ENCODE measurements at places on chromosomes 11 and 22. TPM values are rescaled to one million over a fixed set of nuclear protein-coding genes. Genes with fewer than 3 reads are reported as not detected.

GRCh38 chr11:60221181-60221580 lies 21.8 kb downstream of the MS4A4E start:
- no peak for DNase-seq

- no peak for DNase-seq
Measured at GRCh38 chr11:1814691-1815090, 20.1 kb upstream of the SYT8 start.

- no peak for DNase-seq
Measured at GRCh38 chr11:120392314-120392713, 56.1 kb downstream of the ARHGEF12 start.

DNA sequence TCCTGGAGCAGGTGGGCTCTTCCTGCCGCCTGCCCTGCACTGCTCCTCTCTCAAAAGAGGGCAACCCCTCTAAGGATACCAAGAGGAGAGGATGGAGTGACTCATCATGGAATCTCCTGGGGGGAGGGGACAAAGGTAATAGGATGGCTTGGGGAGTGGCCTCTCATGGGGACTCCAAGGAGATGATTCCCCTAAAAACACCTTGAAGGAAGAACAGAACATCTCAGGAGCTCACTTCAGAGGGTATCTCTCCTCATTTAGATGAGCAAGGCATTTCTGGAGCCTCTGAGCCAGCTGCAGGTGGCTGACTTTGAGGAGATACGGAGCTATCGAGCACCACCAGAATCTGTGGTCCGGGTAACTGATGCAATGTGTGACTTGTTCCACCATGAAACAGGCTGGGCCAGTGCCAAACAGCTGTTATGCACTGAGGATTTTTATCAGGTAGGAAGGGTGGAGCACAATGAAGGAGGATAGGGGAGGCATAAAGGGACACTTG lies 40.2 kb downstream of the RRP8 start:
- no peak for DNase-seq

GRCh38 chr11:6319704-6320410 lies 444 bp downstream of the CAVIN3 start:
- DNase-seq: peak; percentile 92

GRCh38 chr11:127412234-127412633 lies 411.7 kb upstream of the KIRREL3 start:
- DNase-seq: no peak

- DNase-seq: no peak
Measured at GRCh38 chr11:69499918-69500284, 18.4 kb downstream of the LINC01488 start.

- no peak for DNase-seq
Measured at GRCh38 chr11:47372422-47372821, 5.9 kb downstream of the SPI1 start.

DNA sequence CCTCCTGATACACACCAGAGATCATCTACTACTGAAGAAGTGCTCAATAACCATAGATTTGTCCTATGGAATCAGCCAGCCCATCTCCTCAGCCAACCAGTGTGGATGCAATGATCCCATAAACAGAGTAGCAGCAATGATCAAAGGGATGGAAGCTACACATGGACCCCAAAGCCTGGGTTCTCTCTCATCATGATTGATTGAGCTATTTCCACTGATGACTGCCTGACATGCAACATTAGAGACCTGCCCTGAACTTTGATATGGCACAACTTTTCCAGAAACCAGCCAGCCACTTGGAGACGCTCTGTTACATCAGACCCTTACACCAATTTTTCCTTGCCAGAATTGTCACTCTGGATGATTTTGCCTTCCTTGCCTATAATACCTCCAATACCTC lies 471.6 kb downstream of the BUD13 start:
- DNase-seq: no peak

DNA sequence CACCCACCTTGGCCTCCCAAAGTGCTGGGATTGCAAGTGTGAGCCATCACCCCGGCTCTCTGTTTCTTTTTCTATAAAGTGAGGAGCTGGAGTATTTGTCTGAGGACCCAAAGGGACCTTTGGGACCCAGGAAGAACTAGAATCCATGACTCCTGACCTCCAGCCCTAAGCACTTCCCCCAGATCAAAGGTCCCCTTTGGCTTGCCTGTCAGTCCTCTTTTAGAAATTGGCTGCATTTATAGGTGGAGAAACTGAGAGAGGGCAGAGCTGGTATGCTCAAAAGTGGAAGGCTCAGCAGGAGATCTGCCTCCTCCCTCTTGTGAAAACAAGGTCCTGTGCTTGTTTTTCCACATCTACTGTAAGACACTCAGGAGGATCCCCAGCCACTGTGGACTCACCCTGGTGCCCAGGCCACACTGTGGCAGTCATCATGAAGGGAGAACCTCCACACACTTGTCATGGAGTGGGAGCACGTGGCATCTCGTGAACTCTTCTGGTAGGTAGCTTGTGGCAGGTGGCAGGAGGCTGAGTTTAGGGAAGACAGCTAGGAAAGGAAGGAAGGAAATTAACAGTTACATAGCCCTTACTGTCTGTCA lies 12.4 kb upstream of the PLEKHA7 start:
- no peak for DNase-seq

GRCh38 chr11:10484461-10485180 lies 29.6 kb downstream of the AMPD3 start:
- no peak for DNase-seq

DNA sequence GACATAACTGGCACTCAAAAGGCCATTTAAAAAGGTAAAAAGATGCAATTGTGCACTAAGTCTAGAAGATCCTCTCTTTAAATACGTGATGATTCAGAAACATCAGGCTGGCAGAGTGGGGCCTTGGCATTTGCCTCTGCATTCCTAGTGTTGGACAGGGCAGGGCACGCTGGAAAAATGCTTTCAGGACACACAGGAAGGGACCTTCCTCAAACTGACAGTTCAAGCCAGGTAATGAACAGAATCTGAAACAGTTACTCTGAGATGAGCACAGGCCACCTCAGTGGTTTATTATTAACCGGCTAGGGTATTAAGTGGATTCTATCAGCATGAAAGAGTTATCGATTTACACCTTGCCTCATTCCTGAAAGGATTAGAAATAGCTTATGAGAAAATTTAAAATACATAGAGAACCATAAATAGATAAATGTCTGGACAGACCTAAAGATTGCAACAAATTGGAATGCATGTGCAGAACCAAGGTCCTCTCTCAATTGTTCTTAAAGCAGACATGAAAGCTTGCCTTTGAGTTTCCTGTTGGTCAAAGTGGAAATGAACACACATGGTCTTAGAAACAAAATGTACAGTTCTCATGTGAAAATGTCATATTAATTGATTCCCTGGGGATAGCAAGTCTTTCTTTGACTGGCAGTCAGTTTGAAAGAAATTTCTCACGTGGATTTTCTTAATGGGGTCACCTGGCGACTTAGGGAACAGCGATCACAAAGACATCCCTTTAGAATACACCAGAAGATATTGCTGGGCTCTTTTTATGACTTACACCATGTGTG lies 21.5 kb upstream of the CSNK2A3 start:
- DNase-seq: no peak

DNA sequence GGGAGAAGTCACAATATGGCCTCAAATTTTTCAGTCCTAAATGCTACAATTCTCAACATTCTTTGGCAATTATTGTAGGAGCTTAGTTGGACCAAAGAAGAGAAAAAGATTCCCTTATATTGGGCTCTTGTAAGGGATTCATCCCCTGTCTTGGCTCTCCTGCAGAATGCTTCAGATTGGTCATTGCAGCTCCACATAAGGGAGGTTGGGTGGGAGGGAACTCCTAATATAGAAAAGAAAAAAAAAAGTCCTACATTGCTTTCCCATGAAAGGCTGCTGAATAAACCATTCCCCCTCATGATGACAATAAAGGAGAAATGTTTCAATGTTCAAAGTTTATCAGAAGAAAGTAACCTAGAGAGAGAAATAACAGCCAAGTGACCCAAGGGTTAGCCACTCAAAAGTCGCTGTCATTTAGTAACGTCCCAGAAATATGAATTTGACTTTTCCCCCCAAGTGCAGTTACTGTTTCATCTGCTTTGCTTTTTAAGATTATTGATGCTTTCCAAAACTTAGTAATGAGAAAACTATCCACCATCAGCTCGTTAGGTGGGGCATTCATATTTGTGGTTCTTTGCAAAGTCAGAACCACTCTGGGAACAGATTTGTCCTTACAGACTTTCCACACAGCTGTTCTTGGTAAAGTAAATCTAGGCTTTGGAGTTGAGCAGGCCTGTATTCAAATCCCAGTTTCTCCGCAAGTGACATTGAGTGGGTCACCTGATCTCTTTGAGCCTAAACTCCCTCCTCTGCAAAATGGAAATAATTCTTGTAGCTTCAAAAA lies 5.0 kb upstream of the SLC1A2 start:
- no peak for DNase-seq

DNA sequence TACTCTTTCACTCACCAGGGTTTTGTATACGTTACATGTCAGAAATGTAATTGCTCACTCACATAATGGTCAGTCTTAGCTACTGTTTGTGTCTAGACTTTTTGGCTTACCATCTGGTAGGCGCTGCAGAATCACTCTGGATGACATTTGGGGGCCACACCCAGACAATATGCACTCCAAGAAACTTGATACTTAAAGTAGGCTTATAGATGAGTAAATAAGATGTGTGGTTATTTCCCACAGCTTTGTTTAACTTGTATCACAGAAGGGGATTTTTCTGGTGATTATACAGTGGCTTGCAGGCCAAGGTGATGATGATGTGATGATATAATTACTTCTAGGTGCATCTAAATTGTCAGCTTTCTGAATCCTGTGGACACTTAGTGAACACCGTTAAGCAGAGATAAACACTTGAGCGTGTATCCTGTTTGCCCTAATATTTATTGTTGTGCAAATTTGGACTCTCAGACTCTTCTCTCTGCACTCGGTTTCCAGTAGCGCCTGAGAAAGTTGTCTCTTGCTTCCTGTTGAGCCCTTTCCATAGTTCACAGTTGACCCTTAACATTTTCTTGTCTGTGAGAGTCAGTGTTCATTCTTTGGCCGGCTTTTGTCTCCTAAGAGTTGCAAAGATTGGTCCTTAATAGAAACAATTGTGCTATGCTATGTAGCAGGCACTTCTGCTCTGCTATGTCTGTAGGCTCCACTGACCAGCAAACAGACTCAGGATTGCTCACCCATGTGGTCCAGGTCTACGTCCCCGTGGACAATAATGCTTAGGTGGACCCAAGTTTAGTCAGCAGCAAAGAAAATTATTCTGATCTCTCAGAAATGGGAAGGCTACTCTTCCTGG lies 89.3 kb downstream of the PRR5L start:
- no peak for DNase-seq

GRCh38 chr11:8002676-8003075 lies 15.5 kb downstream of the EIF3F start:
- DNase-seq: no peak

DNA sequence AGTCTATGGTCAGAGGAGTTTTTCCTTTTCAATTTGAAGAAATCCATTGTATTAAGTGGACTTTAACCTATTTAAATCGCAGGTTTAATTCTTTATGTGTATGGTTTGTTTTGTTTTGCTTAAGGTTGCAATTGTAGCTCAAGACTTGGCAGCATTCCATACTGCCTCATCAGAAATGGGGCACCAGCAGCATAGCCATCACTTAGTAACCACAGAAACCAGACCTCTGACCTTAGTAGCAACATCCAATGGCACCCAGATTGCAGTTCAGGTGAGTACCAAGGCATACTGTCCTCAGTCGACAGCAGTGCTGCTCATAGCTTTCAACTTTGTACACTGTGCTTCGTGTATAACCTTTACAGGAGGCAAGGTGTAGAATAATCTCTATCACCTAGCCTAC lies 48.4 kb upstream of the WEE1 start:
- DNase-seq: no peak

DNA sequence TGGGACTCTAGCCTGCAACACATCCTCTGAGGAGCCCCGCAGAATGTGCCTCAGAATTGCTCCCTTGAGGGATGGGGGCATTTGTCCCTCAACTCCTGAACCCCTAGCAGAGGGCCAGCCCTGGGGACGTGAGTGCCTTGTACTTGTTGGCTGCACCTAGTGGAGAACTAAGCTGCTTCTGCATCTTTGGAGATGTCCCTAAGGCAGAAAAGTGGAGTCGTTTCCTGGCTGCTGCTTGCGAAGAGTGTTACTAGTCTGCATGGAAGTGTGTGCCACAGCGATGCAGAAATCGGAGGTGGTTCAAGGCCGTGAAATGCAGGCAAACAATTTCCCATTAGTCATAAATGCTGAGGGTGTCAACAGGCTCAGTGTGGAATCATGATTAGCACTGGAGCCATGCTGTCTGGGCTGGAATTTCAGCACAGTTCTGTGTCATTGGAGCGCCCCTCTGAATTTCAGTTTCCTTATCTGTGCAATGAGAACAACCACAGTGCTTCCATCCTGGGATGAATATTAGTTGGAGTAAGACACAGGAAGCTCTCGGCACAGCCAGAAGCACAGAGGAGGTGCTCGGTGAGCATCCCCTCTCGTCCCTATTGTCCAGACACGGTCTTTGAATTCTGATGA lies 56.5 kb downstream of the MIAT start:
- no peak for DNase-seq

DNA sequence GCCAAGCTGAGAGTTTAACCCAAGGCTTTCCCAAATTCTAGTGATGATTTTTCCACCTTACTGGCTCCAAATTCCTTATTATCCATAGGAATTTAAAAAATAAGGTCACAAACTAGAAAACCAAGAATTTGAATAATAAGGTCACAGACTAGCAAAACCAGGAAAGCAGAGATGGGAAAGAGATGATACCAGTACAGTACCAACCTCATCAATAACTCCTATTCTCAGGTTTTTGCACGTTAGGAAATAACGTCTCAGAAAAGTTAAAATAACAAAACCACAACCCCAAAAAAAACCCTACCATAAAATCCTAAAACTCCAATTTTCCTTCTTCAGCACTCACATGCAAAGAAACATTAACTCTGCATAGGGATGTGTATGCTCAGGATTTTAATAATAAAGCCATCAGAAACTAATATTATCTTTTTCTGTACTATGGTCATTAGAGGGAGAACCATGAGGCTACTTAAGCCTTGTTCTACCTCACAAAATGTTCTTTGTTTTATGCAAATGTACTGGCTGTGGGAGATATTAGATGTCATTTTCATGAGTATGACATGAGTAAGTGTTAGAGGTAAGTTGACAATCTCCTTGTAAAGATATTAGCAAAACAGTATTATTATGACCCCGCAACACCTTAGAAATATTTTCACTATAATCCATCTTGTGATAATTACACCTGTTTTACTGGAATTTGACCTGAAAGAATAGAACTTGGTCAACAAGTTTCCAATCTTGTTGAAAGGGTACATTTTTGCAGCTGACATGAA lies 16.1 kb upstream of the EED start:
- no peak for DNase-seq

- DNase-seq: no peak
Measured at GRCh38 chr11:125241104-125241503, 76.6 kb downstream of the PKNOX2 start.

GRCh38 chr22:44737406-44738346 lies 14.7 kb upstream of the ARHGAP8 start:
- no peak for DNase-seq

Gene TCIRG1
- total RNA-seq: 11.8 TPM

Gene OR2AG1
- total RNA-seq: not detected

Gene ASPHD2
- 0.08 TPM for total RNA-seq

Gene MS4A3
- not detected for total RNA-seq

Gene MAP6
- total RNA-seq: 0.34 TPM

Gene OR51E1
- total RNA-seq: 0.74 TPM

Gene MRGPRX3
- total RNA-seq: not detected

Gene HEPHL1
- not detected for total RNA-seq

Gene ATP5MG
- total RNA-seq: 340 TPM

Gene KCNA4
- total RNA-seq: not detected

Gene MIAT
- 0.40 TPM for total RNA-seq
